Astrocyte of the hippocampus (primary cell): ENCODE measurements at places on chromosomes 11 and 22.
A peak's percentile ranks its signal among the peaks of the same experiment; 100 is the strongest.

DNA sequence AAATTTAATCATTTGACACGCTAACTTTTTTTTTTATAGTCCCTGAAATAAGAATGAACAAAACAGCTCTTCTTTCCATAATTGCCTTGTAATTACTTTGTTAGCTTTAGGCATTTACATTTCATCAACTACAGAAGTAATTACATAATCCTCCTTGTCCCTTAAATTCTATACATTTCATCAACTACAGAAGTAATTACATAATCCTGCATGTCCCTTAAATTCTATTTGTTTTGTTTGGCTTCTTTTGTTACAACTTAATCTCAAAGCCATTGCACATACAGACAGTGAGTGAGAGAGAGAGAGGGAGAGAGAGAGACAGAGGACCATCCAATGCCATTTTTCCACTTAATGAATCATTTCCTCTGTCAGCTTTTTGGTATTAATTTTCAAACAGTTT, 873.2 kb downstream of the METTL15 start:
- DNase-seq, result no peak

GRCh38 chr11:62008193-62008592, 40.8 kb upstream of the FTH1 start:
- DNase-seq, result no peak

- DNase-seq, result peak; percentile 28
Observed at GRCh38 chr11:107044503-107044902, 26.2 kb upstream of the GUCY1A2 start.

GRCh38 chr11:17744151-17744940, 9.8 kb downstream of the KCNC1 start:
- DNase-seq, result peak; percentile 45

GRCh38 chr11:10295064-10295901, 1.3 kb upstream of the SBF2 start:
- no peak for DNase-seq

GRCh38 chr11:67062526-67063373, 6.1 kb downstream of the RHOD start:
- DNase-seq, result no peak

DNA sequence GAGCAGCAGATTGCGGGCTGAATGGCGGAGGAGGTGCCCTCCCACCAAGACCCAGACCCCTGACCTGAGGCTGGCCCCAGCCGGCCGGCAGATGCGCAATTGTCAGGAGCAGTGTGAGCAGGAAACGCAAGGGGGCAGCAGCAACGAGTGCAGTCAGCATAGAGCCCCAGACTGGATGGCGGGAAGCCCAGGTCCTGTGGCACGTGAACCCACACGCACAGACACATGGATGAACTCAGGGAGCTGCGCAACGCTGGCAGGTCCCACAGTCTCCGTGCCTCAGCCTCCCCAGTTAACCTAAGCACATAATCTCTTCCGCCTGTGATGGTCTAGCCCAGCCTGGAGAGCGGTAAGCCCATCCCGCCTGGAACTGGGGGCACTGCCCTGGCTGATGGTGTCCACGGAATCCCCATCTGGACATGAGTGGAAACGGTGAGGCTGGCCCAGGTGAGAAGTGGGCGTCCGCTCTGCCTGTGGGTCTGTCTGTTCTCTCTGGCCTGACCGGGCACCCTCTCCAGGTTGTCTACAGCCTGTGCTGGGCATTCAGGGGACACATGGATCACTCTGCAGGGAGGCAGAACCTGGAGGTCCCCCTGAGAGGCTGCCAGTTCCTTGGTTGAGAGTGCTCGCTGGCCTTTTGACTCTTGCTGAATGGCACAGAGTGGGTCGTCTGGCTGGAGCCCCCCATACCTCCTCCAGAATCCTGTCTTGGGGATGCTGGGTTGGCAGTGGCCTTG, 626 bp upstream of the TBX10 start:
- DNase-seq, result peak; percentile 58

- peak; percentile 16 for DNase-seq
Observed at GRCh38 chr11:119461229-119461963, 38.4 kb upstream of the THY1 start.

DNA sequence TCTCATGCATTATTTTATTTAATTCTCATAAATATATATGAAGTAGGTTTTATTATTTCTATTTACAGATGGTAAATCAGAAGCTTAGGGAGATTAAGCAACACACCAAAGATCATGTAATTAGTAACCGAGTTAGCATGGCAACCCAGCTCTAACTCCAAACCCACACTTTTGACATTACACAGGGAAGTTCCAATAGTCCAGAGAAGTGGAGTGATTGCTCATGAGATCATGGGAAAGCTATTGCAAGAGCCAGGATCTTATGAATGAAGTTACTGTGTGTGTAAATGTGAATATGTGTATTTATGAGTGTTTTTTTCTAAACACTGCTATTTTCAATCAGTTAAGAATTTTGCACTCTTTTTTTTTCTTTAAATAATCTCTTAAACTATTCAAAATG, 225.8 kb upstream of the KIRREL3 start:
- DNase-seq, result no peak

- no peak for DNase-seq
Observed at GRCh38 chr11:72553706-72554105, 119.4 kb upstream of the CLPB start.

GRCh38 chr11:94800414-94800813, 32.3 kb downstream of the AMOTL1 start:
- peak; percentile 69 for DNase-seq

- DNase-seq, result no peak
Observed at GRCh38 chr11:92083123-92083522, 141.5 kb upstream of the FAT3 start.

DNA sequence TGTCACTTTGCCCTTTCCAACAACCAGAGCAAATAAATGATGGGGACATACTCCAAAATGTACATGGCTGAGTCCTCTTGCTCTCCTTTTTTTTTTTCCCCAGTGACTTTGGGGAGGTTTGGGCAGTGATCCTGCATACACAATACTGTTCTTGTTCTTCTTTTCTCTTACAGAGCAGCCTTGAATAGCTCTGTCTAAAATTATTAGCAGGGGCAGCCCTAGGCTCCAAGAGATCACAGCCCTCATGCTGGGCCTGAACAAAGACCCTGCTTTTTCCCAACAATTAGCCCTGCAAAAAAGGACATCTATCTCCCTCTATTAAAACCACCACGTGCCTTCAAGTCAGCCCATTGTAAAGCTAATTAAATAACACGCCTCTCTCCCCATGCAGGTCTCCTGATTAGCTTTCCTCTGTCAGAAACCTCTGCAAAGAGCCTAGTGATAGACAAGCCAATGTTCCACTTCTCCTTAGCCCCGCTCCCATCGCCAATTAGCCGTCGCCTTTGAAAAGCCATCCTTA, 54.7 kb downstream of the ETS1 start:
- DNase-seq, result peak; percentile 31

DNA sequence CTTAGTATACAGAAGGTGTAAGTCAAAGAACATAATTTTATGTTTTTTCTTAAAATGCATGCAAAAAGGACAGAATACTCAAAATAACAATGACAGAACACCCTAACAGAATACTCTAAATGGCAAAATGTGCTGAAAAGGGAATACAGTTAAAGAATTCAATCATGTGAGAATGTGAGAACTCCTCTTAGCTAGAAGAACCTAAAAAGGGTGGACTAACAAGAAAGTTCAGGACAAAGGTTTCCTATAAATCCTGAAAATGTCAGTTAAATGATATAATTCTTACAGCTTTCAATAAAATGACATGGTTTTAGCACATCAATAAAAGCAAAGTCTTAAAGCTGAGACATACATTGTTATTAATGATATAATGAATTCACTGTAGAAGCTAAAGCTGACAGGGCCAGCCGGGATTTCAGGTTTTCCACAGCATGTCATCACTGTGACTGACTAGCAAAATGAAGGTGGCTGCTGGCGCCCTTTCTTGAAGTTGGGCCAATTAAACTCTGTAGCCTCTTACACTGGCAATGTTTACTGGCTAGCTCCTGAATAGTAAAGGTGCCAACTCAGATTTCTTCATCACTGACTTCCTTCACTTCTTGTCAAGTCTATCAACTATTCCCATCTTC, 244.4 kb downstream of the TTC28 start:
- peak; percentile 29 for DNase-seq

DNA sequence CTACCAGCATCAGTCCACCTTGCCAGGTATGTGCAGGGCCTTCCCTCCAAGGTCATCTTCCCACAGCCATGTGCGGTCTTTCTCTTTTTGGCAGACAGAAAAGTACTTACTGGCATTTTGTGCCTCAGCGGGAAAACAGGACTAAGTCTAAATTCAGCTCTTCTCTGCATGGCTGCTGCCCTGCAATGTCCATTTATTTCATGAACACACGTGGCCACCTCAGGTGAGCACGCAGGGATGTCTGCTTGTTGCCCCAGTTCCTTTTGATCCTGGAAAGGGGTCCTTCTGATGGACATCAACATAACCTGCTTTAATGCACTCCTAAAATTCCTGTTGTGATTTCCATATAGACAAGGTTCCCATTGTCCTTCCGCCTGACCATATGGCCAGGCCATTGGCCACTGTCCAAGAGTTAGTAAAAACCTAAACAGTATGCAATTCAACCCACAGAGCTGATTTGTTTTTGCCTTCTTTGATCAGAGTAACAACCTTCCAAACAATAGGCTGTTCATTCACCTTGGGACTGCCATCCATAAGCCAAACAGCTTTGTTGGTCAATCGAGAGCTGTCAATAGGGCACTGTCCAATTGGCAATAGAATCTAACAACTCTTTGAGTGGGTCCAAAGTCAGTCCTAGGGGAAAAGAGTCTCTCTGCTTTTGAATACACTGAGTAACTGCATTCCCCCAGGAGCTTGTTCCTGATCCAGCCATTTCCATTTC, 5.9 kb downstream of the TREH start:
- DNase-seq, result no peak

GRCh38 chr11:114321621-114322257, 25.5 kb downstream of the NNMT start:
- no peak for DNase-seq

DNA sequence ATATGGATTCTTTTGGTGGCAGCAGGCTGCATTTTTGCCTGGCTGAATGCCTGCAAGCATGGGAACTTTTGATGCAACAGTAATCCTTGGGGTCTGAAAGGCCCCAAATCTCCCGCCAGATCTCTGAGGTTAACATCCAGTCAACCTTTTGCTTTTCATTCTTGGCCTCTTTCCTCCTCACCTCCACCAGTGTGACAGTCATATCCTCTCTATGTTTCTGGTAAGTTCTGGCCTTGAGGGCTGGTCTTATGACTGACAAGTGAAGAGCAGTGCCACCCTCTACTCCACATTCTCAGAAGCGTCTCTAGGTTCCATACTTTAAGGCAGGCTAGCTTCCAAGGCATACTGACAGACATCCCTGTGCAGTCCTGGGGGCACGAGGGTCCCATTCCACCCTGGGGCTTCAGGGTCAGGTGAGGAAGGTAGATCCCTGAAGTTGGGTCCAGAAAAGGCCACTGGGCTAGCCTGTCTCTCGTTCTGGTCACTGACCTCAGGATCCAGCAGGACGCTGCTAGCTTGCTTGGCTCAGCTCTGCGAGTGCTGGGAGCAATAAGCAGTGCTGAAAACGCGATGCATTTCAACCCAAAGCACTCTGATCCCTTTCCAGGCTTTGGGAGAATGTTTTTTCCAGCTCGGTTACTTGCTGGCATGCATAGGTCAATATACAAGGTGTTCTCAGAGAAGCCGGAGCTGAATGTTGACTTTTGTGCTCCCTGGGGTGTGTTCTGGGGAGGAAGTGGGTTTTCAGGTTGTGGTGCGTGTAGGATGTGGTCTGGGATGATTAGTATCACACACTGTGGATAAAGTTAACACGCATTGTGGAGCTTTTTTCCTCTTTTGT, 75.2 kb downstream of the PTPRJ start:
- DNase-seq, result peak; percentile 94

DNA sequence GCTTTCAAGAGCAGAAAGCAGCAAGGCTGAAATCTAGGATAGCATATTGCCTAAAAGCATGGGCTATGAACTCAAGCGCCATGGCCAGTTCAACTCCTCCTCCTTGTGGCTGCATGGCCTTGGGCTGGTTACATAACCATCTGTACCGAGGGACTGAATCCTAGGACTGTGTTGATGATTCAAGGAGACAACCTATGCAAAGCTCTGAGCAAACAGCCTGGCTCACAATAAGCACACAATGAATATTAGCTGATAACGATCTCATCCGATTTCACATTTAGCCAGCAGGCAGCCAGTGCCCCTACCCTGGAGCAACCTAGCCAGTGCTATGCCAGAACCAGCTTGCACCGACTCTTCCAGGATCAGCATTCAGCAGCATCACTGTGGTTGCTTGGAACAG, 698.4 kb downstream of the TBC1D22A start:
- no peak for DNase-seq

GRCh38 chr22:19354201-19354600, 62.7 kb upstream of the CLTCL1 start:
- DNase-seq, result no peak

GRCh38 chr22:27662359-27663301, 138.9 kb downstream of the MN1 start:
- peak; percentile 47 for DNase-seq

DNA sequence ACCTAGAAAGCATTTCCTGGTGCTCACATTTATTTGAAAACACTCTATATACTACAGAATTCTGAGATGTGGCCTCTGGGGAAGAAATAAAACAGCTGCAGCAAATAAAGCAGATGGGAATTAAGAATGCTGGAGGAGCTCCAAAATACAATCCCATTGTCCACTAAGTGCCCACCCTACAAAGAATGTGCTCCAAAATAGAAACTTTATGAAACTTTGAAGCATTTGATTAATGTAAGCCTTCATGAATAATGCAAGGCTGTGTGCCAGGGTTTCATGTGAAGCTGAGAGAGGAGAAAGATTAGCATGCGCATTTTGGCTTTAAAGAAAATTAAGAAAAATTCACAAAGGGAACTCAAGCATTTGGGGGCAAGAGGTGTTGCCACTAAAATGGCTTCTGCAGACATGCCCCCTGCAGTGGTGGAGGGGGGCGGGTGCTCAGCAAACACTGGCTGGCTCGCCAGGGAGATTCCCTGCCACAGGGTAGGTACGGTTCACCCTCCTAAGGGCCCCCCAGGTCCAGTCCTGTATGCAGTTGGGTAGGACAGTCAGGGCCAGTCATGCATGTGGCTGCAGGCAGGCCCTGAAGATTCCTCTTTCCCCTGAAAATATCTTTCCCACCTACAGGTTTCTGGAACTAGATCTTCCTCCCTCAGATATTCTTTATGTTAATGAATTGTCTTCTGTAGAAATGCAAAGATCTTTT, 46.6 kb upstream of the RCN1 start:
- no peak for DNase-seq

- DNase-seq, result peak; percentile 78
Observed at GRCh38 chr22:39960791-39961746, 872 bp downstream of the TMA7B start.
